ENCODE measurements at places on chromosomes 2 and 18.
A peak's percentile ranks its signal among the peaks of the same experiment; 100 is the strongest.

GRCh38 chr18:29434650-29435049 lies 1257.7 kb upstream of the CDH2 start:
- no peak for DNase-seq

GRCh38 chr2:234702731-234703225 lies 205.9 kb upstream of the ARL4C start:
- no peak for DNase-seq

GRCh38 chr2:111235192-111236015 lies 114.7 kb downstream of the BCL2L11 start:
- DNase-seq: no peak

DNA sequence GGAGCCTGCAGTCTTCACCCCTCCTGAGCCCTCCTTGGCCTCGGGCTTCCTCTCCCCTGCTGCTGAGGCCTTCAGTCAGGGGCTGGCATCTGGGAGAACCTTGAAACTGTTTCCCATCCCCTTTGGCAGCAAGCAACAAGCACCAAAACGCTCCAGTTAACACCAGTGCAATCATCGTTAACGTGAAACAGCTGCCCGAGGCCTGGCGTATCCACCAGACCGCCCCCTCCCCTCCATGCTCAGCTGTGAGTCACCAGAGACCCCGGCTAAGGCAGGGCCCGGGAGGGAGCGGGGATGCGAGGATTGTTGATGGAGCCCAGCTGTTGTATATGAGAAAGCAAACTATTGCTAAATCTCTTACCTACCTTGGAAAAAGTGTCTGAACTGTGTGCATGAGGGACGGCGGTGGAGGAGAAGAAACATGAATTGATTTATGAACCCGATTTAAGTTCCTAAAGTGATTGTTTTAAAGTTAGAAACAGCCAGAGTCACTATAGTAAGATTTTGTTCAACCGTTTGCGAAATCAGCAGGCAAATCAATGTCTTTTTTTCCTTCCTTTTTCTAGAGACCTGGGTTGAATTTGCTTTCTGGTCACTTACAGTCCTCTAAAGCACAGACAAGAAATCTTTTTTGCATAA lies 5.2 kb downstream of the ZFP36L2 start:
- peak; percentile 79 for DNase-seq

- DNase-seq: no peak
Measured at GRCh38 chr18:59270689-59271257, 2.5 kb downstream of the RAX start.

GRCh38 chr2:127220102-127220767 lies at the start of gene CYP27C1:
Gene CYP27C1 (minus strand): TSS chr2:127220299. CDS start chr2:127220270, 29 bp downstream.
- DNase-seq: no peak

GRCh38 chr2:174939046-174939445 lies 66.1 kb downstream of the CHN1 start:
- DNase-seq: no peak

- DNase-seq: no peak
Measured at GRCh38 chr2:237354892-237355291, 59.1 kb downstream of the COL6A3 start.

DNA sequence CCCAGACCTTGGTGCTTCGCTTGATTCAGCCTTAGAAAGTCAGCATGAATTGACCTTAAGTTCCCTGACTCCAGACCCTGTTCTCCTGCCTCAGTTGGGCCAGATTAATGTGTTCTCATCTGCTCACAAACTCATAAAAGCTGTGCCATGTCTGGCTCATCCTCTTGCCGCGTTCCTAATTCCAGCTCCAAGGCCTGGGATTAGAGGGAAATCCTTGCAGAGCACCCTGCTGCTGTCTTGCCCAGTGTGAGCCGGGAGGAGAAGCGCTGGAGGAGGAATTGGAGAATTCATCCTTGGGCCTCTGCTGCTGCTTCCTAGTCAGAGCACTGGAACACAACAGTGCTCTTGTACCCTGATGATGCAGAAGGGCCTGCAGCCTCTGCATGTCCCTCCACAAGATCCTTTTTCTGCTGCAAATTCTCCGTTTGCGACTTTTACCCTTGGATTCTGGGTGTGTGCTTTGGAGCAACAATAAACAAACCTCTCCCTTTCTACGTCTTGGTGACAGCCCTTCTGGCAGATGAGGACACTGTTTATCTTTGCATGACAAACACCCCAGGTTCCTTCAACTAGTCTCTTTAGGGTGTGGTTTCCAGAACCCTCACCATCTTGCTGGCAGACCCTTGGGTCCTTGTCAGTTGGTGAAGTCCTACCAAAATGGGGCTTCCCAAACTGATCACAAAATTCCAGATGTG lies 46.9 kb upstream of the CNGA3 start:
- no peak for DNase-seq

GRCh38 chr2:46569766-46570165 lies 90.4 kb downstream of the TMEM247 start:
- no peak for DNase-seq

GRCh38 chr2:43762286-43762685 lies 11.6 kb upstream of the DYNC2LI1 start:
- no peak for DNase-seq

DNA sequence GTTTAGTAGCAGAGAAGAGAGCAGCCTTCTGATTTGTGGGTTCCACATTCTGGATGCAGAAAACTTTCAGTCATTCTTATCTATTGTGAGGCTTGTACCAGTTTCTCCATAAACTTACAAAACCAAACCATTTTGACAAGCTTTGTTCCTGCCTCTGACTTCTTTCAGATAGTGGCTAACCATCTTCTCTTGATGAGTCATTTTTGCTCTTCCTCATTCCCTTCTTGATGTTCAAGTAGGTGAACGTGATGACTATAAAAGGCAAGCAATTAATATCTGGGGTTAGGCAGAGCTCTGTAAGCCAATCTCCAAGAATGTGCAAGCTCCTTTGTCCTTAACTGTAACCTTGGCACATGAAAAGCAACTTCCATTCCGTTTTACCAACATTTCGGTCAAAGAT lies 2083.1 kb upstream of the PIK3C3 start:
- no peak for DNase-seq

DNA sequence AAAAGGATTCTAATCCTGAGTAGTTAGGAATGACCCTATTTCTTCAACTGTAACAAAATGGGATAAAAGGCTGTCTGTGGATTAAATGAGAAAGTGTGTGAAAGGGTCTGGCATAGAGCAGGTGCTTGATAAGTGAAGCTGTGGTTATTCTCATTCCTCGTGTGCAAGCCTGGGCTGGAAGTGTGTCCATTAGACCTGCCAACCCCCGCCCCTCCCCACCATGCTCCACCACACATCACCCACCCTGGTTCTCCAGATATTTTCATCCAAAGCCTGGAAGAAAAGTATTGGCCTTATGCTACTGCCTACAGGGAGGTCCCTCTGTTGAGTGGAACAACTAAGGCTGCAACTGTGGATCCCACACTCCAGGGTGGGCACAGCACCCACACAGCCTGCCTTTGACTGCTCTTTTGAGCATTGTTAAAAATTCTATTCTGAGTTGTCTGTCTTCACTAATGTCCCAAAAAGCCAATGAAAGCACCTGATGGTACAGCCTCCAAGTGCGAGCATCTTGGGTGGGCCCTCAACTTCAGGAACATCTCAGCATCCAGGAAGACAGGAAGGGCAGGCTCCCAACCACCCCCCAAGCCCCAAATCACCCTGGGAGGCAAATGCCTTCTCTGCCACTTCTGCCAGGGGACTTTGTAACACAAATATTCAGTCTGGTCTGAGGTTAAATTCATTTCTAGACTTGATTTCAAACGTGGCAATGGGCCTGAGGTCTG lies 102.8 kb upstream of the PPP1CB start:
- DNase-seq: no peak

DNA sequence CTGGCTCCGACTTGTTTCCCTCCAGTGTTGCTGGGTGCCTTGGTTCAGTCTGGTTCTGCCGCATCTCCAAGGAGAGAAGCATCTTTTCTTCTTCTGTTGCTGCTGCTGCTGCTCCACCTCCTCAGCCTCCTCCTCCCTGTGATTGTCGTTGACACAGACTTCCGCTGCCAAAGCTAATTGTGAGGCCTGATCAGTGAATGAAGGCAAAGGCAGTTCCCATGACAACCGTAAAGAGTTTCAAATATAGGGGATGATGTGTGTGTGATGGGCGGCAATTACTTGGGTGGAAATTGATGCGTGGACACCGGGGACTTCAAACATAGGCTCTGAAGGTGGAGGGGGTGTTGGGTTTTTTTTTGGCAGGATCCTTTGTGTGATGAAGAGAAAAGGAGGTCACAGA lies 13.7 kb downstream of the TET3 start:
- DNase-seq: no peak

DNA sequence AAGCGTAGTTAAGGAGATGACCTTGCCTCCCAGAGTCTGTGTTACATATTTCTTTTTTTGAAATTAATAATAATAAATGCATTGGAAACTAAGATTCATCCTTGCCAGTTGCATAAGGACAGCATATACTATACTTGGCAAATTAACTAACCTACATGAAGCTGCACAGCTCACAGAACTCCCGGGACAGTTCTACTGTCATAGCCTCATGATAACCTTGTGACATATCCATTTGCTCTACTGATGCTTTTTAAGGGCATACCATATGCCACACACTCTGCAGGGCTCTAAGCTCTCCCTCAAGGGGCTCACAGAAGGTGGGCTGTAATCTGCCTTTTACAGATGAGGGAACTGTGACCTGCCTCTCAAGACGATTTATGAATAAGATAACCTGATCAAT lies 3.8 kb downstream of the ITGB1BP1 start:
- DNase-seq: no peak

DNA sequence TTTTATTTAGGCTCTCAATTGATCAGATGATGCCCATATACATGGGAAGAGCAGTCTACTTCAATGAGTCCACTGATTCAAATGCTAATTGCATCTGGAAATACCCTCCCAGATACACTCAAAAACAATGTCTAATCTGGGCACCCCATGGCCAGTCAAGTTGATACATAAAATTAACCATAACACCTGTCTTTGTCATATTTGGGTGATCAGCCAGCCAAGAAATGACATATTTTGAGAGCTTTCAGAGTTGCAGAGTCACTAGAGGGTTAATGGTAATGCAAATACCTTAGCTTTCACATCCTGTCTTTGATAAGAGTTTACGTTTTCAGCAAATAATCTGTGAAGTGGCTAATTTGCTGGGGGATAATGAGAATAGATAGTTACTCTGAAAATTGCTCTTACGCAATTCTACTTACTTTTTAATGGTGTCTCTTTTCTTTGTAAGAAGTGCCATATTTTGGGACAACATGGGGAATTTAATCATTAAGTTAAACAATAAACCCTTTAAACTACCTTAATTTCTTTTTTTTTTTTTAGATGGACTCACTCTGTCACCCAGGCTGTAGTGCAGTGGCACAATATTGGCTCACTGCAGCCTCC lies 49.1 kb downstream of the CCDC195 start:
- DNase-seq: no peak

GRCh38 chr18:51135795-51136194 lies 61.7 kb downstream of the MEX3C start:
- DNase-seq: no peak

- no peak for DNase-seq
Measured at GRCh38 chr2:63047321-63048279, 3.0 kb upstream of the OTX1 start.

GRCh38 chr2:113240915-113241911 lies 37.5 kb downstream of the PAX8 start:
- no peak for DNase-seq

GRCh38 chr2:42036413-42036812 lies 11.4 kb upstream of the PKDCC start:
- DNase-seq: no peak

GRCh38 chr2:223860809-223861738 lies 23.7 kb upstream of the AP1S3 start:
- no peak for DNase-seq

GRCh38 chr2:236720974-236721540 lies 151.4 kb downstream of the ACKR3 start:
- no peak for DNase-seq

- no peak for DNase-seq
Measured at GRCh38 chr2:161576421-161576820, 47.8 kb upstream of the SLC4A10 start.

- no peak for DNase-seq
Measured at GRCh38 chr2:60708630-60709320, 47.3 kb upstream of the PAPOLG start.

- no peak for DNase-seq
Measured at GRCh38 chr2:74525717-74526648, at the start of gene DQX1. Gene DQX1 (minus strand): TSS chr2:74526231. CDS start chr2:74525729, 502 bp downstream.

- no peak for DNase-seq
Measured at GRCh38 chr18:32454593-32454992, 16.1 kb downstream of the GAREM1 start.

GRCh38 chr2:43484323-43484930 lies 111.4 kb downstream of the THADA start:
- peak; percentile 76 for DNase-seq

DNA sequence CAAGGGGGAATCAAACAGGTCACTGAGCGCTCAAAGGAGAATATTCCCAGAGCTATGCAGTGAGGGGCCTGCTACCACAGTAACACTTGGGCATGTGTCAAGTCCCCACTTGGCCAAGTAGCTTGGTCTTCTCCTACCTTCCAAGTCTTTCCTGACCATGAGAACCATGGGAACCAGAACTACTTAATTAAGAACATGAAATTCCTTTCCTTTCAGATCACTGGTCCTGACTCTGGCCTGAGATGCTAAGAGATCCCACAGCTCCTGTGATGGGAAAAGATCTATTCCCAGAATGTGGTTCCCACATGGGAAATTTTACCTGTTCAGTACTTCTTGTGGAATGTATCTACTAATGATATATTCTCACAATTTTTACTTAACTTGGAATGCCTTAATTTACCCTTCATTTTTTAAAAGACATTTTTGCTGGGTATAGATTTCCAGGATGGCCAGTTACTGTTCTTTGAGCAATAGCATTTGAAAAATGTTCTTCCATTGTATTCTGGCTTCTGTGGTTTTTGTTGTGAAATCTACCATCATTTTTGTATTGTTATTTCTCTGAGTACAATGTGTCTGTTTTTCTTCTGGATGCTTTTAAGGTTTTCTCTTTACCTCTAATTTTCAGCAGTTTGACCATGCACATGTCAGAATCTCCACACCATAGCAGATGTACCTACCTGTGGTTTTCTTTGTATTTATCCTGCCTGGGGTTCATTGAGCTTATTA lies 37.9 kb downstream of the KCNIP3 start:
- no peak for DNase-seq

DNA sequence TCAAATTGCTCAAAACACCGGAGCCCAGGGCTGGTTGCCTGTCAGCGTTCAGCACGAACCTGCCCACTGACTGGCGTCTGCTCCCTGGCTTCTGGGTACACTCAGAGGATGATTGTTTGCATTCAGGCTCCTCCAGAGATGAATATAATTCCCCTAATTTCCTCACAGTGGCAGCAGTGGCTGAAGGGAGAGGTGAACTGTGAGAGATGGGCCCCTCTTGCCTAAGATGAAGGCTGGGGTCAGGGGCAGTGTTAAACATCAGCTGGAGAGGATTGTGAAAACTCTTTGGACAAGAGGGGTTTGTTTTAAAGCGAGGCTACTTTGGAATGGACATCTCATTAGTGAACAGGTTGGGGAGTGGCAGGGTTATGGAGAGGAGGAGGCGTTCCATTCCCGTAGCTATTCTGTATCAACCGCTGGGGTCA lies 31.0 kb downstream of the TCF7L1 start:
- DNase-seq: no peak

GRCh38 chr2:6054161-6054671 lies 362.0 kb downstream of the SOX11 start:
- DNase-seq: no peak

GRCh38 chr2:46893269-46893939 lies 22.2 kb downstream of the MCFD2 start:
- DNase-seq: no peak

- no peak for DNase-seq
Measured at GRCh38 chr2:238645716-238646115, 202.2 kb upstream of the TWIST2 start.

All from GF-D8 (cell line).